ENCODE measurements at places on chromosomes 2 and 18.

- DNase-seq, result no peak
These were observed 4.1 kb downstream of the LDAH start for GRCh38 chr2:20818820-20819219.

DNA sequence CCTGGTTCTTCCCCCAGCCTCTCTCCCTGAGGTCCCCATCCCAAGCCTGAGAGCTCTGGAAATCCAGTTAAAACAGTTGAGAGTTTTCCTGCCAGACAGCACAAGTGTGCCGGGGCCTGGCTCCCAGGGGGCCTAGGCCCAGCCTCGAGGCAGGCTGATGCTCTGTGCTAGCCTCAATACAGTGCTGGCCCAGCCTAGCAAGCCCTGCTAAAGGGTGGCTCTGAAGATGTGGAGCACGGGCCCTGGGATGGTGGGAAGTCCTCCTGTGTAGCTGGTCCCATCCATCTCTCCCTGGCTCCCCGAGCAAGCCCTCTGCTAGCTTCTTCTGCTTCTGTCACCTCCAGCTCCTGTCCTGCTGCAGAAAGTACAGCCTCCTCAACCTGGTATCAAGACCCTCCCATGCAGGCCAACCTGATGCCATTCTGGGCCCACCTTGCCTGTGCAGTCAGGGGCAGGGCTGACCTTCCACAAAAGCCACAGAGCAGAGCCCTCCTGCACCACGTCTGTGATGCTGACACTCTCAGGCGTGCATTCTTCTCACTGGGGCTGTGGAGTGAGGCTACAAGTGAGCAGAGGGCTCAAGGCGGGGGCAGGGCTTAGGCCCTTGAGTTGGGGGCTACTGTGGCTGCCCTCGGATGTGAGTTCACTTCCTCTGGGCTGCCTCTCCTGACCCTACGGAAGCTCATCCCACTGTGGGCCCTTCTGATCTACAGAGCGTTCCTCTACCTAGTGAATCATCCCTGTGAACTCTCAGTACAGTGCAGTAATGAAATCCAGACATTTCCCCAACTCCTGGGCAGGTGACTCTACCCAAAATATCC lies 60.1 kb upstream of the LAPTM4A start:
- no peak for DNase-seq

DNA sequence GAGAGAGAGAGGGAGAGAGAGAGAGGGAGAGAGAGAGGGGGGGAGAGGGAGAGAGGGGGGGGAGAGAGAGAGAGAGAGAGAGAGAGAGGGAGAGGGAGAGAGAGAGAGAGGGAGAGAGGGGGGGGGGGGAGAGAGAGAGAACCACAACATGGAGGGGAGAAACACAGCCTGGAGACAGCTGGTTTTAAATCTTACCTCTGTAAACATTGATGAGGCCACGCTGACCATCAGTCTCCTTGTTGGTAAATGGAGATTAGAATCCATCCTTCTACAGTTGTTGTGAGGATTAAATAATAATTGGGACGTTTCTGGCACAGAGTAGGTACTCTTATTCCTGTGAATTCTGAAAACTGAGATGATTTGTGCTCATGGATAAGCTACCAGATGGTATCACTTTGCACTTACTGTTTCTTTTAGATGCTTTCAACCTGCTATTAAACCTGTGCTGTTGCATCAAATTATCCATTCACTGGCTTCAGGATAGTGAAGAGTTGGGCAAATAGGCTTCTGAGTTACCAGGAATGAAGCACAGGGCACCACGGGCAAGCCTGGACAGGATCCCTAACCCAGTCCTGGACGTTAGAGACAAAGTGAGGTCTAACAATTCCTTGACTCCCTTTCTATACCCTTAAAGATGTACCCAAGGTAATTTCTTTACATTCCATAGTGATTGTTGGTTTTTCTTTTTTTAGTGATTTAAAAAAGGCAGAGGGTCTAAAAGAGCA lies 318.1 kb downstream of the ZNF521 start:
- no peak for DNase-seq

- DNase-seq, result no peak
These were observed 1027.9 kb upstream of the FAM98A start for GRCh38 chr2:34627003-34627402.

- no peak for DNase-seq
These were observed 116.5 kb upstream of the MCFD2 start for GRCh38 chr2:47031909-47032668.

DNA sequence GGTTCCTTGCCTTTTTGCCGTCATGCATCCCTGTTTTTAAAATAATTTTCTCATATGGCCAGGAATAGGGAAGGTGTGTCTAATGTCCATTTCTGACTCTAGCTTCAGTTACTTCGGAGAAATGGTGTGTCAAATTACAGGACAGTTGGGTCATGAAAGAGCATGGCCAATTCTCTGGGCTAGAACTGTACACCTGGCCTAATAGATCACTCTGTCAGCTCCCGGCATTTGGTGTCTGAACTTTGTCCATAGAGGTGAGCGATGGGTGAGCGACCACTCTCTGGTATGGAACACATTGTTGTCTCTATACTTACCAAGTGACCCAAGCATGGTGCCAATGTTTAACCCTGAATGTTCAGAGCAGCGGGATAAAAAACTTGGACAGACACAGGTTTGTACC lies 38.3 kb upstream of the ASB18 start:
- DNase-seq, result no peak

- DNase-seq, result no peak
These were observed 9.1 kb upstream of the LCLAT1 start for GRCh38 chr2:30437809-30438548.

GRCh38 chr2:142989273-142990204 lies 112.1 kb downstream of the KYNU start:
- DNase-seq, result no peak

- DNase-seq, result no peak
These were observed 175.2 kb downstream of the SH3RF3 start for GRCh38 chr2:109304242-109304641.

- no peak for DNase-seq
These were observed 7.5 kb downstream of the PARD6G start for GRCh38 chr18:80239830-80240229.

Measured in stimulated activated CD4-positive, alpha-beta T cell treated with anti-CD3 and anti-CD28 coated beads, TNF-alpha, amount 100 ng/mL, for 24 hours (primary cell).